ENCODE measurements at places on chromosomes 12 and 14.
A peak's percentile ranks its signal among the peaks of the same experiment; 100 is the strongest.

GRCh38 chr12:69610126-69610525, 581 bp downstream of the LRRC10 start:
- DNase-seq, result no peak

DNA sequence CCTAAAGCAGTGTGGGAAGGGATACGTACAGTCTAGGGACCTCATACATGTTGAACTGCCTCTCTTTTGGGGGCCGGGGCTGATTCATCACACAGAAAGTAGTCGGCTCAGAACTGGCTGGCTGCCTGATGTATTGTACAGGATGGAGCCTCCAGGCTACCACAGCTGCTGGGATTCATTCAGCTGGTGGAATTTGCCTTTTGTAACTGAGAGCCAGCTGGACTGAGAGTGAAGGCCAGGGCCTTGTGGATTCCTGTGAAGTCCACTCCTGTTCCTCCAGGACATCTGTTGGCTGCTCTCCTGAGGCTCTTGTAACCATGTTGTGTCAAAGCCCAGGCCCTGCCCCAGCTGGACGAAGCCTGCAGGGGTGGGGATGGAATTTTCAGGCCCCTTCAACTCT, 116.3 kb upstream of the PRICKLE1 start:
- no peak for DNase-seq

GRCh38 chr12:45475594-45475993, 253.9 kb upstream of the ARID2 start:
- no peak for DNase-seq

DNA sequence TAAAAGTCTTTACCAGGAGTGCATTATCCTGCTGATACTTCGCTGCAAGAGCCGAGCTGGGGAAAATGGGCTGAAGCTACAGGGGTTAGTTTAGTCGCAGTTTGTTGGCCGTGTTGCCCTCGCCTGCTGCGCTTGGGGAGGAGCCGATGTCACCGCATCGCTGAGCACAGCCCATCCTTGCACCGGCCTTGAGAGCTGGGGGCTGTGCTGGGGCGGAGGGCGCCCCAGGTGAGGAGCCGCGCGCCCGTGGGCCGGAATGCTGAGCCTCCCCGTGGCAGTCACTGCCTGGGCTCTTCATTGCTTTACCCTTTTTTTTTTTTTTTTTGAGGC, 50.0 kb downstream of the ADGRD1 start:
- no peak for DNase-seq

GRCh38 chr14:34137001-34137745, 186.3 kb upstream of the EGLN3 start:
- no peak for DNase-seq

- no peak for DNase-seq
Observed at GRCh38 chr12:104467346-104467837, 10.6 kb downstream of the CHST11 start.

DNA sequence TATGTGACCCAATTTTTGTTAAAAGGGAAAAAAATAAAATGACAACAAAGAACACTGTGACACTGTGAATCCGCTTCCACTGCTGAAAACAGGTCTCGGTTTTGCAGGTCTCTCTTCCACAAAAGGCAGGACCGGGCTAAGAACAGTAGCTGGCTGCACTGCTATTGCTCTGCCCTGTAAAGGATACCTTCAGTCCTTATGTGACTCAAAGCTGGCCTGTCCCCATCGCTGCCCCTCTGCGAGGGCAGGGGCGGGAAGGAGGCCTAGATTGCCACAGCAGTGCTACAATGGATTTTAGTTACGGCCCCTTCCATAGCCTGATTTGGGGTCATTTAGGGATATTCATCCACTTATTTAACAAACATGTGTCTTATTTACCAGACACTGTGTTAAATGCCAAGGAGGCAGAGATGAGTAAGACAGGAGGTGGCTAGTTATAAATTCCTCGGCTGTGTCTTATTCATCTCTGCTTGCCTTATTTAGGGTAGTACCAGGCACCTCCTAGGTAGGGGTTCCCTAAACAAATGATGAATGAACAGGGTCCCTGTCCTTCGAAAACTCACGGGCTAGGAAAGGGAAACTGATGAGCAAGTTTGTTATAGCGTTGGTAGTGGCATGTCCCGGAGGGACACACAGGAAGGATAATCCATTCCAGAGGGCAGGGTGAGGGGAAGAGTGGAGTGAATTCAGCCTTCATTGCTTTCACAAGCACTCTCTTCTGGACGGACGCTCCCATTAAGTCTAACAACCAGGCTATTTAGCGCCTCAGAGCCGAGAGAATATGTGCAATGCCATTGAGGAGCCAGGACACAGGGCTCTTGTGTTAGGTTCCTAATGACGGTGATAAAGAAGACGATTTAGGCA, 73.3 kb downstream of the EID3 start:
- DNase-seq, result no peak

- no peak for DNase-seq
Observed at GRCh38 chr14:105856676-105857219, 330.4 kb downstream of the TMEM121 start.

DNA sequence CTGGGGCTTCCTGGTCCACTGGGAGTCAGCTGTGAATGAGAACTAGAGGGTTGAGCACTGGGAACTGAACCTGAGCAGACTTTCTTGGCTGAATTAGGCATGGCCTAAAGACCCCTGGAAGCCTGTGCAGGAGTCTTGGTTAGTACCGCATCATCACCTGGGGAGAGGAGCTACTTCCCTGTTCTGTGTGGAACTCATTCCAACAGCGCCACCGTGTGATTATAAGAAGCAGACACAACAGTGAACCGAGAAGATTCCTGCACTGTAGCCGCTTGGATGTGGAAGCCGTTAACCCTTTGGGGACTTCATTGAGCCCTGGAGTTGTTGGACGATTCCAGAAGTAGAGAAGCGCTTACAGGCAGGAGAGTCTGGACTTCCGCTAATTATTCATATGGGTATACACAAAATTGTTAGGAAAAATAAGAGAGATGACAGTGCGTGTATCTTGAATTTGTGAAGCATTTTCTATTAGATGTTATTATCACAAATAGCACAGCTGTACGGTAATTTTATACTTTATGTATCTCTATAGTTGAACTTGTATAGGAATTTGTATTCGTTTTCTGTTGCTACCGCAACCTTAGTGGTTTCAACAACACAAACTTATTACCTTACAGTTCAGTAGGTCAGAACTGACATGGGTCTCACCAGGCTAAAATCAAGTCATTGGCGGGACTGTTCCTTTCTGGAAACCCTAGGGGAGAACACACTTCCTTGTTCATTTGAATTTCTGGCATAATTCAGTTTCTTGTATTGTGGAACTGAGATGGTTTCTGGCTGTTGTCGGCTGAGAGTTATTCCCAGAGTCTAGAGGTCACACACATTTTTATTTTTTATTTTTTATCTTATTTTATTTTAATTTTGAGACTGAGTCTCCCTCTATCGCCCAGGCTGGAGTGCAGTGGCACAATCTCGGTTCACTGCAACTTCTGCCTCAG, 100.7 kb downstream of the C2CD5 start:
- DNase-seq, result peak; percentile 69

DNA sequence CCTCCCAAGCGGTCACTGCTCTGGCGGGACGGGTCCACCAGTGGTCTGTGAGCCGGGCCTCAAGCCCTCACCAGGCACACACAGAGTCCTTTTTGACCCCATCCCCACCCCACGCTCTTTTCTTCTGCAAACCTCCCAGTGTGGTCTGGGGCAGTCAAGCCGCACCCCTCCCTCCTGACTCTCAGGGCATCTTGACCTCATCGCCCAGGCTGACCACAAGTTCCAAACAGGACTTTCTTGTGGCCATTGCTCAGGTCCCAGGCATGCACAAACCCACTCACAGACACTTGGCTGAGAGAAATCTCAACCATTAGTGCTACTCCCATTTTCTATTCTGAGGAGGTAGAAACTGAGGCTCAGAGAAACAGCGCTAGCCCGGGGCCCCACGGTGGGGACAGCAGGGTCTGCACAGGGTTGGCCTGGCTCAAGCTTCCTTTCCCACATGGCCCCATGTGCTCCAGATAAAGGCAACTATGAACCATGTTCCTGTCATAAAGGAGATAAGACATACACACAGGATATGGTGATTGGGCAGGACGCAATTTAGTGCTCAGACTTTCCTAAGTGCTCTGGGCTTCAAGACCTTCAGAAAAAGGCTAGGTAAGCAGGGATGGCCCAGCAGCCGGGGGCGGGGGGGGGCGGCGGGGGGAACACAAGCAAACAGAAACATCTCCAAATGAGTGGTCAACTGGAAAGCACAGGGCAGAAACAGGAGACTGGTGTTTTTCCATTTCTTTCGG, 69.6 kb downstream of the ITPK1 start:
- DNase-seq, result peak; percentile 60

DNA sequence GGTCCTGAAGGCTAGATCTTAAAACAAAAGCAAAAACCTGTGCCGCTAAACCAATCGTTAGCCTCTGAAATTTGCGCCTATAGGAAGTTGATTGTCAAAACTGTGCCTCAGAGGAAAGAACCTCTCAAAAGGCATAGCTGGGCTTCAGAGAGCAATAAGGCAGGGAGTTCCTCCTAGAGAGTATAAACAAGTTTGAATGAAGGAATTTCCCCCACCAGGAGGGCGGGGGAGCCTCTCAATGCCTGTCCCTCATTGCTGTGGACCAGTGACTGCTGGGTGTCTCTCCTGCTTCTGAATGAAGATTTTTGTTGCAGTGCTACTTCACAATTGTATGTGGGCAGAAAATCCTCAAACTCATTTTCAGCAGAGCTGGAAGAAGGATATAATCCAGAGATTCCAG, 88.6 kb downstream of the KCNK10 start:
- DNase-seq, result no peak

GRCh38 chr12:52007158-52007921, 594 bp downstream of the TAMALIN start:
- no peak for DNase-seq

DNA sequence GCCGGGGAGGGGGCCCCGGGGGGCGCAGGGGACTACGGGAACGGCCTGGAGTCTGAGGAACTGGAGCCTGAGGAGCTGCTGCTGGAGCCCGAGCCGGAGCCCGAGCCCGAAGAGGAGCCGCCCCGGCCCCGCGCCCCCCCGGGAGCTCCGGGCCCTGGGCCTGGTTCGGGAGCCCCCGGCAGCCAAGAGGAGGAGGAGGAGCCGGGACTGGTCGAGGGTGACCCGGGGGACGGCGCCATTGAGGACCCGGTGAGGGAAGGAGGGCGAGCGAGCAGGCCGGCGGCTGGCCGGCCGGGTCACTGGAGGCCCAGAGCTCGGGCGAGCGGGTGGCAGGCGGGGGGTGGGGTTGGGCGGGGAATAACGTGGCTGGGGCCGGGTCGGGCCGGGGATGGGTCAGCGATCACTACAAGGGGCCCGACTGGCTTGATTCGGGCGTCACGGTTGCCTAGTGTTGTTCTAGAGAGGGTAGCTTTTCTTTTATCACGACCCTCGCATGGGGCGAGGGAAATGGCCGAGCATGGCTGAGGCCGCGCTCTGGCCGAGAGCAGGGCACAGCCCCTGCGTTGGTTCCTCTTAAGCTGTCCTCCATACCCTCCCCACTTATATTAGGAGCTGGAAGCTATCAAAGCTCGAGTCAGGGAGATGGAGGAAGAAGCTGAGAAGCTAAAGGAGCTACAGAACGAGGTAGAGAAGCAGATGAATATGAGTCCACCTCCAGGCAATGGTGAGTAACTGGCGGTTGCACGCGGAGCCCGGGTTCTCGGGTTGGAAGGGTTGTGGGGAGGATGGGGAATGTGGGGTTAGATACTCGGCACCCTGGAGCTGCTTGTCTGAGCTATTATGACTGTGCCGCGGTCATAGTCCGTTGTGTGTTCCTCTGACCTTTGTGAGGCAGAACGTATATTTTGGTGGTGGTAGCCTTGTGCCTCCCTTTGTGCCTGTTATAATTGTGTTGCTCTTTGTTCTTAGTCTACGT, 603 bp downstream of the PABPN1 start:
- DNase-seq, result peak; percentile 36

- peak; percentile 55 for DNase-seq
Observed at GRCh38 chr12:132955094-132956010, 754 bp downstream of the ZNF605 start.

GRCh38 chr12:34406228-34406995, 384.1 kb downstream of the ALG10 start:
- no peak for DNase-seq

- no peak for DNase-seq
Observed at GRCh38 chr14:91867316-91867988, at the start of gene TC2N. Gene TC2N, minus strand, starts transcription at chr14:91867536. Its CDS starts 53,767 bp downstream, at chr14:91813769.

DNA sequence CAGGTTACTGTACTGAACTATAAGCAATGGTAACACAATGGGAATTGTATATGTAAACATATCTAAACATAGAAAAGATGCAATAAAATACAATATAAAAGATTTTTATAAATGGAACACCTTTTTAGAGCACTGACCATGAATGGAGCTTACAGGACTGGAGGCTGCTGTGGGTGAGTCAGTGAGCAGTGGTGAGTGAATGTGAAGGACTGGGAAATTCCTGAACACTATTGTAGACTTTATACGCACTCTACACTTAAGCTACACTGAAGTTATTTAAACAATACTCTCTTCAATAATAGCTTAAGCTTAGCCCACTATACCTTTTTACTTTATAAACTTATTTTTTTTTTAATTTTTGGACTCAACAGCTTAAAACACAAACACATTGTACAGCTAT, 313.5 kb downstream of the KCNC2 start:
- no peak for DNase-seq

DNA sequence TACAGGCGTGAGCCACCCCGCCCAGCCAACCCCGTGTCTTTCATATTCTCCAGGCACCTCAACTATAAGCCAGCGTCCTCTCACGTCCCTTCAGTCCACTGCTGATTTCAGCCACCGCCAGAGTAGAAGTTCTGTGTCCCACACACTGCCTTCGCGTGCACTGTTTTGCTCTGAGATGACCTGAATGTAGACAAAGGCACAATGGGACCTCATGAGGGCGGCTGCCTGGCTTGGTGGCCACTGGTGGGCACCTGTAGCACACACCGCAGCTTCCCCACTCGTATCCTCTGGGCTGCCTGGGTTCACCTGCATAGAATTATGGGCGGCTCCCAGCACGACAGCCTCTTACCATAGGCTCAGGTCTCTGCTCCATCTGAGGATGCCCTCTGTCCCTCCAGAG, 57.2 kb downstream of the GPR68 start:
- no peak for DNase-seq

- DNase-seq, result no peak
Observed at GRCh38 chr12:107372229-107372658, 278.9 kb upstream of the CRY1 start.

DNA sequence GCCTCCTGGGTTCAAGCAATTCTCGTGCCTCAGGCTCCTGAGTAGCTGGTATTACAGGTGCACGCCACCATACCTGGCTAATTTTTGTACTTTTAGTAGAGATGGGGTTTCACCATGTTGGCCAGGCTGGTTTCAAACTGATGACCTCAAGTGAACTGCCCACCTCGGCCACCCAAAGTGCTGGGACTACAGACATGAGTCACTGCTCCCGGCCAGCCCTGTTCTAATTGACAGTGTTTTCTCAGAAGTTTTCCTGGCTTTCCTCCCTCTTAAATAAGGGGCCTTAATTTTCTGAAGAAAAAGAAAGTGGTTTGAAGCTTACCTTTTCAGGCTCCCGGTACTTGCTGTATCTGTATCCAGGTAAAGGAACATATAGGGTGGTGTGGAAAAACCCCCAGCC, 1.7 kb downstream of the HAL start:
- no peak for DNase-seq
